Right hindlimb (tissue), 1 donor: ENCODE measurements at places on chromosomes 13 and 19.

GRCh38 chr19:54653181-54653809 lies 9.5 kb upstream of the LILRB4 start:
- no peak for DNase-seq

GRCh38 chr13:75353781-75354193 lies 128.2 kb downstream of the TBC1D4 start:
- no peak for DNase-seq

- no peak for DNase-seq
These were observed 36.4 kb downstream of the NAXD start for GRCh38 chr13:110651726-110652230.

- no peak for DNase-seq
These were observed 259.9 kb downstream of the FOXO1 start for GRCh38 chr13:40406405-40407120.

- DNase-seq, result peak; percentile 17
These were observed 9.4 kb downstream of the LRP3 start for GRCh38 chr19:33203529-33203928.

DNA sequence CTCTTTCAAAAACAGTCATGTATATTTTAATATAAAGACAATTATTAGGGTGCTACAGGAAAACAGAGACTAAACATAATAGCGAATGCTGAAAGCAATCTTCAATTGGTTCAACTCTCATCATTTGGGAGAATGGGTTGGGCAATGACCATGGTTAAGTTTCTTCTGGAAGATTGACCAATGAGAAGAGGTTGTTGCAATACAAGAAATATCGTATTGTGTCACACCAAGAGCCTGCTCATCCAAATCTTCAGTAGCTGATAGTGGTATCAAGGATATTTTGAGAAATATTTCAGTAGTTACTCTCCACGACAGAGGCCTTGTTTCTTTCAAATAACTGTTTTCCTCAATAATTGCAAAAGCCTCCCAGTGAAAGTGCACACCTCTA lies 83.0 kb upstream of the FNDC3A start:
- no peak for DNase-seq

DNA sequence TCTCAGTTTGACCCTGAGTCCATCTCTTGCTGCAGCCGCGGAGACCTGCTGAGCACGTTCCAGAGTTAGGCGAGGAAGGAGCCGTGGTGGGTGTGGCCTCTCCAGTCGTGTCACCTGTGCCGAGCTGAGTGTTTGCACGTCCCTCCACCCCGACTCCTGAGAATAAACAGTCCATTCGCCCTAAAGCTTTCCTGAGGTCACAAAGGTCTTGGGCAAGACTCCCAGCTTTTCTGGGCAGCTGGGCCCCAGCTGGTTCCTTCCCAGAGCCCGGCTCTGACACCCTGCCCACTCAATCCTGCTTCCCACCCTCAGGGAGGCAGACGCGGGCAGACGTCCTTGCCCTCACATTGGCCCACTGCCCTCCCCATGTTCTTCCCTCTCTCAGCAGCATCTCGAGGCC lies 142.2 kb downstream of the KCTD15 start:
- no peak for DNase-seq

- no peak for DNase-seq
These were observed 3.6 kb upstream of the MYDGF start for GRCh38 chr19:4673726-4674125.

DNA sequence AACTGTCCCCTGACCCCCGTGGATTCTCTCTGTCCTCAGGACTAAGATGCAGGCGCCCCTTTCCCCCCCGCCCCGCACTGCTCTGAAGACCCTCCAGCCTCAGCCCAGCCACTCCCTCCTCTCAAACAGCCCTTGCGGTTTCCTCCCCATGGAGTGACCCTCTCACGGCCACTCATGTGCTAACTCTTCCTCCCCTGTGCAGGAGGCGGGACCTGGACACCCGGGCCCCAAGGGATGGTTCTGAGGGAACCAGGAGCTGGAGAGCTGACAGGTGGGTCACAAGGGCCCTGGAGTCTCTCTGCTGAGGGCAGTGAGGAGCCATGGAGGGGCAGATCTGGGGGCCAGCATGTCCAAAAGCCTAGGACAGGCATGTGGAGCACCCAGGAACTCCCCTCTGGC lies 1.9 kb downstream of the ISOC2 start:
- DNase-seq, result no peak

- peak; percentile 99 for DNase-seq
These were observed 3.7 kb upstream of the ZNF665 start for GRCh38 chr19:53196777-53197396.

DNA sequence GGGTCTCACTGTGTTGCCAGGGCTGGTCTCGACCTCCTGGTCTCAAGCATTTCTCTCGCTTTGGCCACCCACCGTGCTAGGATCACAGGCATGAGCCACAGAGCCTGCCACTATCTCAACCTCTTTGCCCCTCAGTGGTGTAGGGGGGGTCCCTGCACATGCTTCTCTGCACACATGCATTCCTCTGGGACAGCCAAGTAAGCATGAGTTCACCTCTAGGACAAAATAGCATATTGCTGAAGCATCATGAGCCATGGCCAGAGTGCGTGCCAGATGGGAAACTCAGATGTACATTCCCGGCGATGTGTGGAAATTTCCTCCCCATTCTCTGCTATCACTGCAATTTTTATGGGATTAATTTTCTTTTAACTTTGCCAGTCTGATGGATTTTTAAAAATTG lies 23.1 kb downstream of the CHAF1A start:
- no peak for DNase-seq

GRCh38 chr19:22634450-22634827 lies 315 bp downstream of the ZNF492 start:
- no peak for DNase-seq

DNA sequence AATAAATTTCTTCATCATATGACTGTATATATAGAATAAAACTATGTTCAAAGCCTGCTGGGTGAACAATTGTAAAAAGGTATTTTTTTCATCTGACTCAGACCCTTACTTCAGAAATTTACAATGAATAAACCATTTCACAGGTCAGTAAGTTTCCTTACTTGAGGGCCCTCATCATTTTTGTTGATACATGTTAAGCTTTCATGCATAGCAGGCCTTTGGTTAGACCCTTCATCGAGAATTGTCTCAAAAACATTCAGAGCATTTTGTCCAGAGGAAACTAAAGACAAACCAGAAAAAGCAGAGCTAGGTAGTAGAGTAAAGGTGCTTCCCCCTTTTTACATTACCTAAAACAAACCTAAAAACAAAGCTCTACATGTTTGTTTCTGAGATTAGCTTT lies 46.2 kb downstream of the FNDC3A start:
- DNase-seq, result no peak

- DNase-seq, result peak; percentile 55
These were observed 24.9 kb downstream of the GADD45B start for GRCh38 chr19:2500841-2501261.

DNA sequence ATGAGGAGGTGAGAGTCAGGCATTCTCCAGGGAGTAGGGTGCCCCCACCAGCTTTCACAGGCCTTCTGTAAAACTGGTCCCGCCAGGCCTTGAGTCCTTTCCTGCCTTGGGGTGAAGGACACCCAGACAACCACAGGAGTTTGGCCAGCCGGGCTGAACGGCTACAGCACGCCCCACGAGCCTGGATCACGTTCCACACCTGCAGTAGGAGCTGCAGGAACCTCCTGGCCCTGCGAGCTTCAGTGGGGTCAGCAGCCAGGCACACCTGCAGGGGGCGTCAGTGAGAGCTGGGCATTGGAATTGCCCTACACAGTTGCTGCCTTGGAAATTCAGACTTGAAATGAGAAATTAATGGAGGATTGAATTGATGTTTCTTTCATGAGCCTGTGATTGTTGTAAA lies 45.7 kb downstream of the COL4A2 start:
- DNase-seq, result no peak
